T-helper 17 cell (primary cell): ENCODE measurements at places on chromosomes 1 and 21.
A peak's percentile ranks its signal among the peaks of the same experiment; 100 is the strongest.

DNA sequence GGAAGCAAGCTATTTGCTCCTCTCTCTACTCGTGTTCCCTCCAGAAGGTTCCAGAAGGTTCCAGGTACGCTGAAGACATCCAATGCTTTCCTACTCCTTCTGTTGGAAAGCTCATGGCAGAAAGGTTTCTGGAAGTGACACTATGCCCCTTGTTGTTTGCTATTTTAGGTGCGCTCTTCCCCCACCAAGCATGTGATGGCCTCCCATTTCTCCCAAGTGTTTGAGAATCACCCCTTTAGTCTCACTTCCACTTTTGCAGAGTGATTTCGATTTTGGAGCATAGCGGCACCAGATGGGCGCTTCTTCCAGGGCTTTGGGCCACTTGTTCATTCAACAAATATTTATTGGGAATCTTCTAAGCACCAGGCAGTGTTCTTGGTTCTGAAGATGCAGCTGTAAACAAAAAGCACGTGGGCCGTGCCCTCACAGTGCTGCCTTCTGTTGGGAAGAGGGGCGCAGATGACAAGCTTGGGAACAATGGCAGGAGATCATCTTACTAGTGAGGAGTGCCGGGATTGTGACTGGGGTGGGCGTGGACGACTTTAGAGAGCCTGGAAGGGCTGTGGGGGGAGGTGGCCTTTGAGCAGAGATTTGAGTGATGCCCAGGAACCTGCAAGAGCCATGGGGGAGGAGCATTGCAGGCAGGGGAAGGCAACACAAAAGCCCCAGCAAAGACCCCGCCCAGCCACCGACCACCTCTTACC lies 43.0 kb upstream of the TARDBP start:
- DNase-seq: no peak

DNA sequence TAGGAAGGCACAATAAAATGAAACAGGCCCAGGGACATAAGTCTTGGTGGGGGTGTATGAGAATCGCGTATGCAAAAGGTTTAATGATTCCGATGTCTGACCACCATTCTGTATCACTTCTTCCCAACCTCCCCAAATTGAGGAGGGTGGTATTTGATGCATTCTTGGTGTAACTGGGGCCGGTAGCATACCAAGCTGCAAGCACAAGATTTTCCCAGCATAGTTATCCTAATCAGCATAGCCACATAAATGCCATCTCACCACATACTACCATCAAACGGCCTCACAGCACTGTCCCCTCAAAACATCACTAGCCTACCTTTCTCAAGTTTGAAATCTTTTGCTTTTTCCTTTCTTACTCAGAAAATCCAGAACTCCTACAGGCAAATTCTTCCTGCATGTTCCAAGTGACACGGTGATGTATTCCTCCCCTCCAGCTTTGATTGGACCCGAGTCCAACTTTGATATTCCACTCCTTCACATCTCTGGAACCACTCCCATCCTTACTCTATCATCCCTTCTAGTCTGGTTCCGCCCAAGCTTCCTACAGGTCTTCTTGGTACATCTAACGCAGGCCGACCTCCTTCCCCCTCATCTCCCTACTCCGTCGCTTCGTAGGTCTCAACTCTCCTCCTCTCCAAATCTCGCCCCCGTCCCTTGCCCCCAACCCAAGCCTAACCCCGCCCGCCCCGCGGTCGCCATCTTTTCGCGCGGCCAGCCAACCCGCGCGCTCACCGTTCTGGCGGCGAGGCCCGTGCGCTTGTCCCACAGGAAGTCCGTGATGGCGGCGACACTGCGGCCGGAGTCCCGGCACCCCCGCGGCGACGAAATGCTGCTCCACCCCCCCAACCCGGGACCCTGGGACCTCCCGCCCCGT lies 600 bp downstream of the CLK2 start:
- no peak for DNase-seq

DNA sequence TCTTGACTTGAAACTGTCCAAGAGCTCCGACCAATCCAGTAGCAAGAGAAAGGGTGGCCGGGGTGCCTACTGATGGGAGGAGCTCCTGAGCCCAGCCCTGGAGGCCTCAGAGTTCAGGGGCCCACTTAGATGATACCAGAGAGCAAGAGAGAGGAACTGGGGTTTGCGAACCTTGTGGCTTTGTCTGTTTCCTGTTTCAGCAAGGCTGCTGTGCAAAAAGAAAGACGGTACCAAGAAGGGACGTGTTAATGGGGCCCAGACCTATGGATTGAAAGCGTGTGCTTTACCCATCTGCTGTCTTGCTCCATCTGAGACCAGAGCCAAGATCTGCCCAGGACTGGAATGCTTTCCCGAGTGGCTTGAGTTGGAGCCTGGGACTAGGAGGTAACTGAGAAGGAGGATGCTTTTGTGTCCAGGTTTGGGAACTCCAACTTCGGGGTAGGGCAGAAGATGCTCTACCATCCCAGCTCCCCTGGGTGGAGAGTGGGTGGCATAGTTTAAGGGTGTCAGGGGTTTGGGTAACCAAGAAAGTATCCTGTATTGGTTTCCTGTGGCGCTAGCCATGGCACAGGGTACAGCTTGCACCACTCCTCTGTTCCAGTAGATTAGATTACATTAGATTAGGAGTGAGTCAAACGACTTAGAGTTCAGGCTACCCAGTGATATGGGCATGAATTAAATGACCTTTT lies at the start of gene TRAF3IP3:
TSS of gene TRAF3IP3 (plus strand) at position 128 of the 689 bp plus-strand sequence. CDS start 3,987 bp downstream, outside the sequence.
- peak; percentile 58 for DNase-seq

- no peak for DNase-seq
Observed at GRCh38 chr21:36422279-36423098, 37.3 kb downstream of the CHAF1B start.

- DNase-seq: no peak
Observed at GRCh38 chr1:205301205-205301821, 20.2 kb downstream of the NUAK2 start.

GRCh38 chr1:101540161-101540560 lies 303.3 kb downstream of the S1PR1 start:
- no peak for DNase-seq

GRCh38 chr1:89025928-89026327 lies 3.3 kb upstream of the GBP3 start:
- no peak for DNase-seq

DNA sequence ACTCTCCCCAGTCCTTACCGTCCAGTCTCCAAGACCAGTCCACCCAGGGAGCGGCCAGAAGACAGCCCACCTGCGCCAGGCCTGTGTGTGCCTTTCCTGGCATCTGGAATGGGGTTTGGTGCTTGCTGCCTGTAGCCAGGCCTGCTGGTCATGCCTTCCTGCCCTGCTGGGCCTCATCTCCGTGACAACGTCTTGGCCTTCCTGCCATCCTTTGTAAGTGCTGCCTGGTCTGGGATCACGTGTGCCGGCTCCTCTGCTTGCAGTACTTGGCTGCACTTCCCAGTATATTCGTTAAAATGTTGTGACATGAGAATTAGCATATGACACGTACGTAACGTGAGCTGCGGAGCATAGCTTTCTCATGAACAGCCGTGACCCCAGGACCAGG lies 145.3 kb upstream of the COL6A1 start:
- no peak for DNase-seq

DNA sequence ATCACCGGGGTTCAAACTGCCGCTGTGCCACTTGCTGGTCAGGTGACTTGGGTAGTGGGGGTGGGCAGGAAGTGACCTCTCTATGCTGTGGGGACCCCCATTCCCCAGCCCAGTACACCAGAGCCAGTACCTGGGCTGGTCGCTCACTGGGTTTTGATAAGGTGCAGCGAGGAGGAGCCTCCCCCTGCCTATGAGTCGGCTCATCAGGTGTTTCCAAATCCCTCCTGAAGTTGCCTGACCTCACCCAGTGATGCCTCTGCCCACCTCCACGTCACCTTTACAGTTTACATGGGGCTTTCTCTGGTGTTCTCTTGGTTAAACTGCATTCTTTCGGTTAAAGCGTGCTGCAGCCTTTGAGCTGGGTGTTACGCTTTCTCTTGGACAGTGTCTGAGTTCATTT lies 58.2 kb downstream of the ARHGEF10L start:
- no peak for DNase-seq

GRCh38 chr1:199685369-199685768 lies 342.1 kb upstream of the NR5A2 start:
- DNase-seq: no peak

- DNase-seq: no peak
Observed at GRCh38 chr1:17582124-17582774, 42.8 kb downstream of the ARHGEF10L start.

DNA sequence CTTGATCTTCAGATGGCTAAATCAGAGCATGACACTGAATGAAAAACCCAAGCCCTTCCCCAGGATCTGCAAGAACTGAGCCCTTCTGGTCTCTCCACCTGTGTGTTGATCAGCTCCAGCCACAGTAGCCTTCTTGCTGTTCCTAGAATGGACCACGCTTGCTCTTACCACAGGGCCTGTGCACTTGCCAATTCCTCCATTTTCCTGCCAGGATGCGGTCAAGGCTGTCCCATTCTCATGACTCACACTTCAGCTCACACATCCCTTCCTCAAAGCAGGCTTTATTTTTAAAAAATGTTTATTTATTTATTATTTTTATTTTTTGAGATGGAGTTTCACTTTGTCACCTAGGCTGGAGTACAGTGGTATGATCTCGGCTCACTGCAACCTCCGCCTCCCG lies 43.6 kb upstream of the GRHL3 start:
- no peak for DNase-seq

DNA sequence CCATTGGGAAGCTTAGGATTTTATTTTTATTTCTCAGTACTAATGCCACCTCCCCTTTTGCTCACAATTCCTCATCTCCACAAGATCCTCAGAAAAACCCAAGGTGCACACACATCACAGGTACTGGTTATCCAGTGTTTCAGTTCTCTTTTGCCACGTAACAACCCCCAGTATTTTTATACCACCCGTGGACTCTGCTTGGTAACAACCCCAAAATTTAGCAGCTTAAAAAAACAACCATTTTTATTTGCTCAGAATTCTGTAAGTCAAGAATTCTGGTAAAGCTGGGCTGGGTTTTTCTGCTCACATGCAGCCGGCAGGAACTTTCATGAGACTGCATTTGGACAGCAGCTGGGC lies 180.0 kb downstream of the KAZN start:
- no peak for DNase-seq

DNA sequence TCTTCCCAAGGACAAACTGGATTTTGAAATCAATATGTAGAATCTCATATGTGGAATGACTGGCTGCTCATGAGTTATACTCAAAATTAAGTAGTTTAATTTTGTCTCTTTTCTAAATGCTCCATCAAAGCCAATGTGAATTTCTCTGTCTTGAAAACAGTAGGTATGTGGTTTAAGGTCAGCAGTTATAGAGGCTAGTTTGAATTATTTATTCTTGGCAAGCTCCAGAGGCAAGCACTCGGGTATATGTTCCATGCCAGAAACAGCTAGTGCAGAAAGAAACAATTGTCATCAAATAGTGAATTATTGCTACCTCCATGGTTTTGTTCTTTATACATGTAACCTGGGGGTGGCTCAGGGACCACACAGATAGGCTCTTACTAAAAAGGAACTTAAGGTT lies 63.5 kb downstream of the LRIG2 start:
- no peak for DNase-seq

DNA sequence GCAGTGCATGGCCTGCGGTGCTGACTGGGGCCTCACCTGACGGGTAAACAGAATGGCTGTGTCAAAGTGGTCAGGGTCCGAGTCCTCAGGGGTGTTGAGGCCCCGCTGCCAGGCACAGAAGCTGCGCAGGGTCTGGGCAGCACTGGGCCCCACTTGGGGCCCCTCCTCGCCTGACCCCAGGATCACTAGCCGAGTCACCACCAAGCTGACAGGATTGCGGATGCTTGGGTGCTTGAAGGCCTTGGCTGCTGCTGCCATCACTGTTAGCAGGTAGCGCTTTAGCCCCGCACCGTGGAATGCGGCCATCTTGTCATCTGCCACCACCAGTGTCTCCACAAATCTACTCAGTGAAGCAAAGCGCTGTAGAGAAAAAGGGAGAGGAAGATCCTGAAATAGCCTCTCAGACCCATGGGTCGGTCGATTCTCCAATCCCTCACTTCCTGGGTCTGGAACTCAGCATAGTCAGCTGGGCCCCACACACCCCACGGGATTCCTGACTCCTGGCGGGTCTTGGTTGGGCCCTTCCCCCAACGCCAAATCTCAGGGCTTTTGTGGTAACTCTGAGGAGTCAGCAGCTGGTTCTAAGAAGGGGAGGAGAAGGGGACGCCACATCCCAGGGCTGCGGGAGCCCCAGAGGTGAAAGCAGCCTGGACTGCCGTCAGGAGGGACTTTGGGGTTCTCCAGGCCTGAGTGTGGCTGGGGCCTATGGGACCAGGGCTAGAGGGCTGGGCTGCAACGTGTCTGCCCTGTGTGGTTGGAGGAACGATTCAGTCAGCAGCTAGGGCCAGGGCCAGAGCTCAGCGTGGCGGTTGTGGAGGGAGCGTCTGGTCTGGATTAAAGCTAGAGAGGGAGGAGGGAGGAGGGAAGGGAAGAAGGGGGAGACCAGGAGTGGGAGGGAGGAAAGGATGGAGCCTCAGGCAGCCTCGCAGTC lies 2.1 kb downstream of the ADAMTS4 start:
- DNase-seq: no peak

DNA sequence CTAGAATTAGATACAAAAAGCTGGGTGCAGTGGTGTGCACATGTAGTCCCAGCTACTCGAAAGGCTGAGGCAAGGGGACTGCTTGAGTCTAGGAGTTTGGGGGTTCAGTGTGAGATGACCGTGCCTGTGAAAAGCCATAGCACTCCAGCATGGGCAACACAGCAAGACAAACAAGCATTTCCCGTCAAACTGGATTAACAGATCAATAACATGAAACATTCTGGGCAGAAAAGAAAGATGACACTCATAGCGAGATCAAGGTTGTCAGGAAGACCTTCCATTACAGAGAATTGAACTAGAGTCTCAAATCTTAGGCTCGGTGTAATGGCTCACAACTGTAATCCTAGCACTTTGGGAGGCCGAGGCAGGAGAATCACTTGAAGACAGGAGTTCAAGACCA lies 14.0 kb downstream of the TFB2M start:
- DNase-seq: no peak

DNA sequence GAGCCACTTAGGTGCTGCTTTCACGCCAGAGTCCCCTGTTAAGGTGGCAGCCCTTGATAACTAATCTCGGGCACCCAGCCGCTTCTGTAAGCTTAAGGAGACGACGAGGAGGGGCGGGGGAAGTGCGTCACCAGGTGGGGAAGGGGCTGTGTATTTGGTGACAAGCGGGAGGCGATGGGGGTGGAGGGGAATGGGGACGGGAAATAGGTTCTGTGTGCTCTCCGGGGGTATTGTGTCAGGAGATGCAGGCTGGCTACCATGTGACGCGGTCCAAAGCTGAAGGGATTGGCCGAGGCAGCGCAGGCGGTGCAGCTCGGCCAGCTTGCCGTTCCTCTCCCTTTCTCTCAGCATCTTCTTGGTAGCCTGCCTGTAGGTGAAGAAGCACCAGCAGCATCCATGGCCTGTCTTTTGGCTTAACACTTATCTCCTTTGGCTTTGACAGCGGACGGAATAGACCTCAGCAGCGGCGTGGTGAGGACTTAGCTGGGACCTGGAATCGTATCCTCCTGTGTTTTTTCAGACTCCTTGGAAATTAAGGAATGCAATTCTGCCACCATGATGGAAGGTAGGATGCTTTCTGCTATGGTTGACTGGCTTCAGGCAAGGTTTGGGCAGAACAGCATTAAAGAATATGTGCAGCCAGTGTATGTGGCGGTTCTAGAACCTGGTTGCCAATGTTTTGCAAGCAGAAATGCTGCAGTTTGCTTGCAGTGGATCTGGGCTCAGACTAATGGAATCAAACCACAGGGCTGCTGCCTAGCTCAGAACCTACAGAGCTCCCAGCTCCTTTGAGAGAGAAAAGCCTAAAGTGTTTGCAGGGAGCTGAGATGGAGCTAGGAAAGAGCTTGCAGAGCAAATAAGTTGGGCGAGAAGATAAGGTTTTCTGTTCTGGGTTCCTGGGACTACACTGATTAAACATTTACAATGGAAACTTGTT lies at the start of gene SGIP1:
TSS of gene SGIP1 (plus strand) at position 350 of the 937 bp plus-strand sequence. CDS start at position 556, 206 bp downstream.
- DNase-seq: no peak

GRCh38 chr1:85368073-85368770 lies 91.8 kb upstream of the BCL10 start:
- no peak for DNase-seq
